ENCODE measurements at places on chromosomes 7 and 10.

DNA sequence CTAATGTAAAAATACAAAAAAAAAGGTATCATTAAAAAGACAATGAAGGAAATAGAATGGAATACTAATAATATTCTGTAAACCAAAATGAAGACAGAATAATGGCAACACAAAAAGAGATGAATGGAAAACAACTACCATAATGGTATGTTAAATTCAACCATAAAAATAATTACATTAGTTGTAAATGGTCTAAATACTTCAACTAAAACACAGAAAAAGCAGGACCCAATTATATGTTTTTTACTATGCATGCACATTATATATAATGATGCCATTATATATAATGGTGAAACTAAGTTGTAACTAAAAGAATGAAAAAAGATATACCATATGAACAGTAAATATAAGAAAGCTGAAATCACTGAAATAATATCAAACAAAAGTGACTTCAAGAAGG, 76.5 kb downstream of the CUBN start:
- DNase-seq = no peak

DNA sequence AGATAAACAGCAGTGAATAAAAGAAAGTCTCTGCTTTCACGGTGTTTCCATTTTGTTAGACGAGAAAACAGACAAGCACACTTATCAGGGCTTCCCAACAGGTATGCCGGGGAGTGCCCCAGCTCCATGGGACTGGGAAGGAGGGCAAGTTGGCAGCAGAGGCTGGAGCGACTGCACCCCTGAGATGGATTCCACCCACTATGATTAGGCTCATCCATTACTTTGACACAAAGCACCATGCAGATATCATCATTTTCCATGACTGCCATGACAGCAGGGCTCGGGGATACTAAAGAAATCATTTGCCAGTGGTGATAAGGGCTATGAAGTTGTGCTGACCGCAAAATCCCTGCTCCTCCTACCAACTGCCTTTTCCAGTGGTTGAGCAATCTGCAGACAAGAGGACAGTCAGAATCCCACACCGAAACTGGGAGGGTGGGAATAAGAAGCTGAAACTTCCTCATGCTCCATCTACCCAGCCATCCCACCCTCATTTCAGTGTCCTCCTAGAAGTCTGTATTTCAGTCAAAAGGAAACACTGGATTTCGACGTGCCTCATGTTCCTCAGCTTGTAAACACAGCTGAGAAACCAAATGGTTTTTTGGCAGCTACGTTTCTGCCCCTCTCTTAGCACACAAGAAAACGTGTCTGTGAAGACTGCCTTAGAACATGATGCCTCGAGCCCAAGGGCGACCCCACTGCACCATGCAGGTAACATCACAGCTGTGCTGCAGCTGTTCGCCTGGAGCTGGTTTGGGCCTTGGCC, 15.5 kb downstream of the CREB3L2 start:
- DNase-seq = no peak

GRCh38 chr7:47374538-47374937, 207.4 kb downstream of the TNS3 start:
- DNase-seq = no peak

- DNase-seq = no peak
Observed at GRCh38 chr10:56469482-56469881, 108.4 kb upstream of the ZWINT start.

- no peak for DNase-seq
Observed at GRCh38 chr10:3833046-3833445, 48.0 kb upstream of the KLF6 start.

GRCh38 chr7:77837275-77837674, 38.7 kb downstream of the PHTF2 start:
- DNase-seq = no peak

- no peak for DNase-seq
Observed at GRCh38 chr10:85657476-85658113, 709.0 kb downstream of the GRID1 start.

DNA sequence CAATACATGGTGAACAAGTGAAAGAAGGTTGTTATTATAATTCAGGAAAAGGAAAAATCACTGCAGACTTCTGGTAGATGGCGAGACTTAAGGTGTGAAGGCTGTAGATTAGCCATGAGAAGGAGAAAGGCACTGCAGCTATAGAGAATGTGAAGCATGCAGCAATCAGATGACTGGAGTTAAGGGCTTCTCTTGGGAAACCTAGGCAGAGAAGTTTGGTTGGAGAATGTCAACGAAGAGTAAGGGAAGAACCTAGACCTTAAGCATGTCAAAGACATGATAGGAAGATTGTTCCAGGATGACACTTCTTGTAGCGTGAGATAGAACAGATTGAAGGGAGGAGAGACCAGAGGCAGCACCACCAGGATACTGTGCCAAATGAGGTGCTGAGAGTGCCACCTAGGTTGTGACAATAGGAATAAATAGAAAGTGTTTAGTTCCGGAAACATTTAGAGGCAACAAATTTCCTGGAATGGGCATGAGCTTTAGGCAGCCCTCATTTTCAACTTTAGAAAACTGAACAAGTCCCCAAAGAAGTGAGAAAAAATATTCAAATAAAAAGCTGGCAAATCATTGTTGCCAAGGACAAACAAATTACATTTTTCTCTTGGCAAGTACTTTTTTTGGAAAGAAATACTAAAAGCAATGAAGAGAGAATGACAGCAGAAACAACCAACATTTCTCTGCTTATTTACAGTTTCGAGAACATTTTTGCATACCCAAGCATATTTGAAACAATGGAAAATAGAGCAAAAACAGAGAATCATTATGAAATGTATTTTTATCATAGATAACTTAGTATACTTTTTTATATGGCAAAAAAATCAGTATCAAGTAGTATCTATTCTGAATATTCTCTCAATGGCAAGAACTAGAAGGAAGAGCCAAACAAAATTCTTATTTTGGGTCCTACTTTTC, 4.9 kb downstream of the LRRC17 start:
- DNase-seq = no peak

DNA sequence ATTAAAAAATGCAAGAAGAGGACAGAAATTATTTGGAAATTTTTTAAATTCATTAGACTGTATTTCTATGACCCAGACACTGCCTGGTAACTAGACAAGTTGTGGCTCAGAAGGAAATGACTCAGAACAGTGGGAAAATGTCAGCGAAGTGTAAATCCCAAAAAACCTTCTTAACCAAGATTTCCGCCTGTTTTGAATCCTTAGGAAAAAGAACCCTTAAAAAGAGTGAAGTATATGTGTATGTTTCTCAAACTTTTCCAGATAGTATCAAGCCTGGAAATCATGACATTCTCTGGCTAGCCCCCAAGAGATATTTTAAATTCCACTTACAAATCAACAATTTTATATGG, 42.7 kb upstream of the PLXNA4 start:
- no peak for DNase-seq

DNA sequence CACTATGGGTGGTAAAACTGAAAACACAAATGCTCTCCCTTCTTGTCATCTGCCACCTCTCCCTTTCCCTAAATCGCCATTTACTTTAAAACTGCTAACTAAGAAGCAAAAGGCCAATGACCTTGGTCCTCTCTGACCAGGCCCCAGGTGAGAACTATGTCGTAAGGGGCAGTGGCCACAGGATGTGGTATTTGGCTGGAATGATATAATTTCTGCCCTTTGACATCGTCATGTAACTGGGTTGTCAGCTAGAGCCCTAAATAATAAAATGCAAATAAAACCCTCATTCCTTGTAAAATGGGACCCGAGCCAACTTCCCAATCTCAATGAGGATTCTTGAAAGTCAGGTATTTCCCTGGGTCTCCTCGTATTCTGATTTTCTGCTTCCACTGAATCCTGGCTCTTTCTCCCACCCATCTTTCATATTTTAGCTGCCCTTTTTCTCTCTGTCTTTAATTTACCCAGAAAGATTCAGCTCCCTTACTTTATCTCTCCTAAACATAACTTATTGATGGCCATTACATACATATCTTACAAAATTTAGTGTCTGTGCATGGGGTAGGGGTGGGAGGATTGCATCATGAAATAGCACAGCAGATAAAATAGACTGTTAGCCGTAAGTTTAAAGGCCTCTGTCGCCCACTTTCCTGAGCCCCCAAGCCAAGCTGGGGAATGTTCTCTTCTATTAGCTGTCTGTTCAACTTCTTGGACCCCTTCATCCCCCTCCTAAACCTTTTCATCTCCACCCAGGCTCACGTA, 3.2 kb upstream of the EEPD1 start:
- DNase-seq = no peak

DNA sequence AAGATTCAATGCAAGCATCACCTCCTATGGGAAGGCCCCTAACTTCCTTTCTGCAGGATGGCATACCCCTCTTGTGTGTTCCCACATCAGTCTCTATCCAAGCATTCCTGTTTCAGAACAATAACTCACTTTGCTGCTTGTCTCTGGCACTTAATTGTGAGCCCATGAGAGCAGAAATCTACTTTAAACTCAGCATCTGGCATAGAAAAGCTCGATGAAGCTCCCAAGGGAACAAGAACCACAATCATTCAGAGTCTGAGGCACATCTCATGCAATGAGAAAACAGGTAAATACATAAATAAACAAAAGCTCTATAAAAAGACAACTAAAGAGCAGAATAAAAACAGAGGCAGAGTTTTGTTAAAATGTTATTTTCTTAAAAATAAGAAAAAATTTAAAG, 66.2 kb downstream of the VPS41 start:
- DNase-seq = peak; percentile 22

DNA sequence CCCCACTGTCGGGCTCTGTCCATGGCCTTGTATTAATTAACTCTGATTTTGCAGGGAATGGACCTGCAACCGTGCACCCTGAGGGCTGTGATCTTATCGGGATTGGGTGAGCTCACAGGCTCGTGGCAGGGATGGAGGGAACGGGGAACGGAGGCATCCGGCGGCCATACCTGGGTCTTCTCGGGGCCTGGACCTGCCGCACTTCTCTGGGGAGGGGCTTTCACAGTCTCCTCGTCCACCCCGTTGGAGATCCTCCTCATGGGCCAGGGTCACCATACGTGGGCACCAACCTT, 57.5 kb upstream of the SHH start:
- no peak for DNase-seq

- no peak for DNase-seq
Observed at GRCh38 chr7:53446170-53446569, 410.7 kb downstream of the POM121L12 start.

DNA sequence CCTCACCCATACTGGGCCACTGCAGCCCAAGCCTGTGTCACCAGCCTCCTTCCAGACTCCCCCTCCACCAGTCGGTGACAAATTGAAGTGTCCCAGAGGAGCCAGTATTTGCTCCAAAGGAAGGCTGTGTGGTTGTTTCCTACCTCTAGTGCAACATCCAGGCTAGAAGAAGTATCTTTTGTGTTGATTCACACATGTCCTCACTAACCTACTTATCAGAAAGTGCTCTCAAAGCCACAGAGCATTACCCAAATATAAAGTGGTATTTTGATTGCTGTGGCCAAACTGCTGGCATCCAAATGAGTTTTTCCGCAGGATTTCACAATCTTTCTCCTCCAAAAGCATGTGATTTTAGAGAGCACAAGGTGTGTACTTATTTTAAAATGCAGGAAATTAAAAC, 134.8 kb downstream of the CUL2 start:
- no peak for DNase-seq

GRCh38 chr10:46555713-46556514, 544 bp downstream of the GPRIN2 start:
- DNase-seq = peak; percentile 83

GRCh38 chr7:4069268-4070095, 612.6 kb upstream of the FOXK1 start:
- DNase-seq = peak; percentile 37

DNA sequence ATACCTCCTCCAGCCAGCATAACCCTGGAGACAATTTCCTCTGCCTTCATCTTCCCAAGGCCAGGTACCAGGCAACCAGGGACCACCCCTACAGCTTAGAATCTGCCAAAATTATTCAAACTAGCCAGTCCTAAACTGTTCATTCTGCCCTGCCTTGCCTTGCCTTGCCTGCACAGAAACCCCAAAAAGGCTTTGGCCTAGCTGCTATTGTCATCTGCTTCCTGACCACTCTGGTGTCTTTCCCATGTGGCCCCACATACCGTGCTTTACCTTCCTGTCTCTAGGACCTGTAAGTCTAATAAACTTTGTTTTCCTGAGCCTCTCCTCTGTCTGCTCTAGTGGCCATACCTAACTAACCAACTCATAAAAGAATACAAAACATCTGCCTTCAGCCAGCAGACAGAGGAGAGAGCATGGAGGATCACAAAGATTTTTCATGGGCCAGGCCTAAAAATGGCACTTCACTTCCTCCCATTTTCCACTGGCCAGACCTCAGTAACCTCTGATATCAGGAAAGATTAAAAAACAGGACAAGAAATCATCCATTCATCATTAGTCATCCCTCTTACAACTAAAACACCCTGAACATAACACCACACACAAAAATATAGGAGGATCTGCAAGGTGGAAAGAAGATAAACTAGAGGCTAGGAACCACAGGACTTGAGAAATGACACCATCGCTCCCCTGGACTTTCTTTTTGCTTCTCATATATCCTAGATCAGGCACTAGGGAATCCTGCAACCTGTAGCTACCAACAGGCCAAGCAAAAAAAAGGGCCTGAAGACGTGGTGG, 51.5 kb downstream of the IMMP2L start:
- no peak for DNase-seq

GRCh38 chr10:117950408-117950807, 96.3 kb downstream of the RAB11FIP2 start:
- no peak for DNase-seq

- no peak for DNase-seq
Observed at GRCh38 chr10:75606203-75606779, 174.9 kb downstream of the LRMDA start.

- DNase-seq = no peak
Observed at GRCh38 chr10:132562916-132563456, 25.4 kb downstream of the INPP5A start.

DNA sequence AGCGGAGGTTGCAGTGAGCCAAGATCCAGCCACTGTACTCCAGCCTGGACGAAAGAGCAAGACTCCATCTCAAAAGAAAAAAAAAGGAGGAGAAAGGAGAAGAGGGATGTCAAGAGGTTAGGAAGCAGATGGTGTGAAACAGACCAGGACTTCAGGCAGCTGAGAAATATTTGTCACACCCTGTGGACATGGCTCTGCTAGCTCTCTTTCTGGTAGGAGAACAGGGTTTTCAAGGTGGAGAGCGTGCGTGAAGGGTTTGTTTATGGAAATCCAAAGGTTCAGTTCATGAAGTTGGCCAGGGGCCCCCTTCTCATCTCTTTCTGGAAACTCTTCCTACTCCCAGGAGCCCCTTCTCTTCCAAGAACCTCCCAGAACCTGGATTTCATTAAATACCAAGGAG, 110.8 kb upstream of the GALNT17 start:
- no peak for DNase-seq

GRCh38 chr7:117165656-117166055, 157.2 kb downstream of the WNT2 start:
- no peak for DNase-seq

Data from retina (tissue), 1 donor.